ENCODE measurements at places on chromosomes 1 and 21.

DNA sequence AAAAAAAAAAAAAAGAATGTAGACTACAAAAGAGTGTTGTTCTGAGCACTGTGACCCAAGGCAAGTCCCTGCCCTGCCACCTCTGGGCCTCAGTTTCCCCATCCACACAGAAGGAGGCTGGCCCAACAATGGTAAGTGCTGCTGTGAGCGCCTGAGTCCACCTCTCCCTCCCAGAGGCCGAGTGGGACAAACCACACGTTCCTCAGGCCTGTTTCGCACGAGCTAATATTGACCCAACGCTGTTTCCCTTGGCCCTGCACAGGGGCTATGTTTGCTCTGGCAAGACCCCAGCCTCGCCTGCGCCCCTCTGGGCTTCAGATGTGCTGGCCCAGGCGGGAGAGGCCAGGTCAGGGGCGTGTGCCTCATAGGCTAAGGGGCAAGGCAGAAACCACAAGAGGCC lies 12.6 kb upstream of the LAPTM5 start:
- DNase-seq, result no peak

DNA sequence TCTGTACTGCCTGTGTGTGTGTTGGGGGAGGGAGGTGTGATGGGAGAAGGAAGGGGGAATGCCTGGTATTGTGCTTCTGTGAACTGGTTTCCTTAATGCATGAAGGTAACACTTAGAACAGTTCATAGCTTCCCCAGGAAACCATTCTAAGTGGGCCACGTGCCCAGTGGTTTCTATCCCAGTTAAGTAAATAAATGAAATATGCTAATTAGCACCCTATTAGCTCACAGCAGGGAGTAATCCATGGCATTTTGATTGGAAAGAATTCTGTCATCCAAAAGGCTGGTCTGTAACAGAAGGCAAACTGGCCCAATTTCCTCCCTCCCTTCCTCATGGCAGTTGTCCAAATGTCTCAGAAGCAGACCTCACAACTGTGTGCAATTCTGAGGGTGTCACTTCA lies 199.3 kb downstream of the TTLL7 start:
- DNase-seq, result no peak

- DNase-seq, result no peak
Measured at GRCh38 chr1:147624011-147624410, 46.3 kb downstream of the ACP6 start.

GRCh38 chr1:39434797-39435395 lies 56.5 kb upstream of the BMP8A start:
- no peak for DNase-seq

DNA sequence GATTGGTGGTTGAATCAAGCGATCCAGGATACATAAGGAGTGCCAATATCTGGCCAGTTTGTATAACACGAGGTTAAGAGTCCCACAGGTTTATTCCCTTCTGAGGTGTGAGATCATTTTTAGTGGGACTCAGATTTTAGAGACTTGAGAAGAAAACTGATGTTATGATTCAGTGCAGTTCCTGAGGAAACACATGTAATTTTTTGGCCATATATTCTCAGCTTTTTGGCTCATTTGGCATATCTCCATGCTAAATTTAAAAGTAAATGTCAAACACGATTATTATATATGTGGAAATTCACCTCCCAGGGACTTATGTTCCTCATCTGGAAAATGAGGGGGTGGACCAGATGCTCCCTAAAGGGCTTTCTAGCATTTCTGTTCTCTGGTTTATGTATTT lies 39.2 kb upstream of the SERBP1 start:
- no peak for DNase-seq

GRCh38 chr1:152225678-152226077 lies 1.7 kb upstream of the HRNR start:
- no peak for DNase-seq

GRCh38 chr1:181513786-181514297 lies 30.5 kb downstream of the CACNA1E start:
- no peak for DNase-seq

DNA sequence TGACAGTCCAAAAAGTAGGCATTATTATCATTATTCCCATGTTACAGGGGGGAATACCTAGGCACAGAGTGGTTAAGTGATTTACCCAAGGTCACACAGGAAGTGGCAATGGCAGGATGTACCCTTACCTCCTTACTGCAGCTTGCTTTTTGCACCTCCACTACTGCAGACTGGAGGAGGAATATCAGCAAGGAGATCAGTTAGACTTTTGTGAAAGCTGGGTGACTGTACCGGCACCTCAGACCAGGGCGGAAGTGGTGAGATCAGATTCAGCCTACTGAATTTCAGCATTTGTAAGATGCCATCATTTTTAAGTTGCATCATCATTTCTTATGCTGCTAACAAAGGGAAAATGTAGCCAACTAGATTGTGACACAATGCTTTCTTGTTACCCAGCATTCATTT lies 4.5 kb downstream of the ADARB1 start:
- DNase-seq, result peak; percentile 68

DNA sequence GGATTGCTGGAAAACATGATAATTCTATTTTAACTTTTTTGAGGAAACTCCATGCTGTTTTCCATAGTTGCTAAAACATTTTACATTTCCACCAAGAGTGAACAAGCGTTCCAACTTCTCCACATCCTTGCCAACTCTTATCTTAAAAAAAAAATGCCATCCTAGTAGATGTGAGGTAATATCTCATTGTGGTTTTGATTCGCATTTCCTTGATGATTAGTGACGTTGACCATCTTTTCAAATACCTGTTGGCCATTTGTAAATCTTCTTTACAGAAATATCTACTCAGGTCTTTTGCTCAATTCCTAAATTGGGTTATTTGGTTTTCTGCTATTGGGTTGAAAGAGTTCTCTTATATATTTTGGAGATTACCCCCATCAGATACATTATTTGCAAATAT lies 77.4 kb upstream of the CLDN14 start:
- DNase-seq, result no peak

GRCh38 chr21:41167348-41168342 lies at the start of gene BACE2:
TSS of gene BACE2 (plus strand) at chr21:41168160. CDS start at chr21:41168264, 104 bp downstream.
- peak; percentile 17 for DNase-seq

- no peak for DNase-seq
Measured at GRCh38 chr1:54926970-54927369, 40.0 kb upstream of the DHCR24 start.

GRCh38 chr1:97014426-97014825 lies 292.8 kb downstream of the PTBP2 start:
- DNase-seq, result no peak

GRCh38 chr1:115456441-115456961 lies 118.5 kb upstream of the NGF start:
- DNase-seq, result no peak

- peak; percentile 68 for DNase-seq
Measured at GRCh38 chr1:149885339-149886120, 13.8 kb upstream of the BOLA1 start.

DNA sequence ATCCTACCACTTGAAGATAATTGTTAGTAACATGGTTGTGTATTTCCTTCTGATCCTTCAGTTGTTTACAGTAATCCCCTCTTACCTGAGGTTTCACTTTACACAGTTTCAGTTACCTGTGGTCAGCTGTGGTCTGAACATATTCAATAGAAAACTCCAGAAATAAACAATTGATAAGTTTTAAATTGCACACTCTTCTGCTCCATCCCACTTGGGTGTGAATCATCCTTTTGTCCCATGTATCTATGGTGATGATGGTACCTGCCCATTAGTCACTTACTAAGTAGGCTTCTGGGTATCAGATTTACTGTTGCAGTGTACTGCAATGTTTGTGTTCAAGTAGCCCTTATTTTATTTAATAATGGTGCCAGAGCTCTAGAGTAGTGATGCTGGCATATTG lies 62.5 kb downstream of the OSBPL9 start:
- DNase-seq, result no peak

All from stimulated activated CD4-positive, alpha-beta T cell treated with anti-CD3 and anti-CD28 coated beads, Interleukin-15, amount 100 ng/mL, for 48 hours (primary cell).